GM12892 (cell line): ENCODE measurements at places on chromosomes 3 and 15.

DNA sequence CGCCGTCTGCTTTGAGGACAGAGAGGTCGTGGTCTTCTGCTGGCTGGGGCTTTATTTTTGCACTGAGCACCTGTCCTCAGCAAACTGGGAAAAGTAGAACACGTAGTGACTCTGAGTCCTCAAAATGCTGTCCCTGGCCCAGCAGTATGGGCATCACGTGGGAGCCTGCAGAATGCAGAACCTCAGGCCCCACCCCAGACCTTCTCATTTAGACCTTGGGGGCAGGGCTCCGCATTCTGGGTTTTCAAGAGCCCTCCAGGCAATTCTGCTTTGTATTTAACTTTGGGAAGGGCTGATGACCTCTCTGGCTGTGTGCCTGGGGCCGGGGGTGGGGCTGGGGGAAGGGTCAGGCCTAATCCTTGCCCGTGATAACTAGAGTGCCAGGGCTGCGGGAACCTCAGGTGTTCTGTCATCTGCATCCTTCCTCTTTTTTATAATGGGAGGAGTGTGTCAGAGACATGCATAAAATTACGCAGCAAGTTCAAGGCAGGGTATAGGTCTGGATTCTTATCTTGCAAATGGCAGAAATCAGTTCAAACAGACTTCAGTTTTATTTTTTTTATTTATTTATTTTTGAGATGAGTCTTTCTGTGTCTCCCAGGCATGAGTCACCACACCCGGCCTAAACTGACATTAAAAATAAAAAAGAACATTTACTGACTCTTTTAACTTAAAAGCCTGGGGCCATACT, 11.1 kb downstream of the SLC6A6 start:
- no peak for DNase-seq

- no peak for DNase-seq
Measured at GRCh38 chr3:29901097-29901496, 620.2 kb downstream of the RBMS3 start.

DNA sequence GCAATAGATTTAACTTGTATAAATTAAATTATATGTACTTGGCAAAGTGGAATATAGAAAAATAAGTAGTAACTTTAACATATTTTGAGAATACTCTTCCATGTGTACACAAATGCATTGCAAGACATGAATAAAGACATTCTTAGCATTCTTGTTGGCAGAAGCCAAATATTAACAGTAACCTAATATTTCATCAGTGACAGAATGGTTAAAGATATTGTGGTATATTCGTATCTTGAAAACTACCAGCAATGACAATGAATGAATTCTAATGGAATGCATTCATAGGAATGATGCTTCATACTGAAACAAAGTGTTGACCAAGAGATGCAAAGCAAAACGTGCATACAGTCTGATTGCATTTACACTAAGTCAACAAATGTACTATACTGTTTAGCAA, 524.7 kb downstream of the GRM7 start:
- no peak for DNase-seq

DNA sequence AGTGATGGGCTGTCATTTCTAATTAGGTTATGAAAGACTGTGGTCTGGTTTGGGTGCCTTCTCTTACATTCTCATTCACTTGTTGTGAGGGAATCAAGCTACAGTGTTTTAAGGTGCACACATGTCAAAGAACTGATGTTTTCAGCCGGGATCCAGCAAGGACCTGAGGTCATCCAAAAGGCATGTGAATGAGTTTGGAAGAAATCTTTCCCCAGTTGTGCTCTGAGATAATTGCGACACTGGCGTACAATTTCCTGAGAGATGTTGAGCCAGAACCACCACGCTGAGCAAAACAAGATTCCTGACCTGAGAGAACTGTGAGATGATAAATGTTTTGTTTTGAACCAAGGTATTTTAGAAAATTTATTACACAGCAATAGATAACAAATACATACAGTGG, 295.3 kb upstream of the SLITRK3 start:
- DNase-seq: no peak

GRCh38 chr3:184443364-184443763, 63.5 kb downstream of the CHRD start:
- no peak for DNase-seq
